NCI-H69 (cell line): ENCODE measurements at places on chromosomes 2 and 18.

GRCh38 chr18:32511147-32511546, 40.5 kb upstream of the GAREM1 start:
- peak; percentile 47 for DNase-seq

DNA sequence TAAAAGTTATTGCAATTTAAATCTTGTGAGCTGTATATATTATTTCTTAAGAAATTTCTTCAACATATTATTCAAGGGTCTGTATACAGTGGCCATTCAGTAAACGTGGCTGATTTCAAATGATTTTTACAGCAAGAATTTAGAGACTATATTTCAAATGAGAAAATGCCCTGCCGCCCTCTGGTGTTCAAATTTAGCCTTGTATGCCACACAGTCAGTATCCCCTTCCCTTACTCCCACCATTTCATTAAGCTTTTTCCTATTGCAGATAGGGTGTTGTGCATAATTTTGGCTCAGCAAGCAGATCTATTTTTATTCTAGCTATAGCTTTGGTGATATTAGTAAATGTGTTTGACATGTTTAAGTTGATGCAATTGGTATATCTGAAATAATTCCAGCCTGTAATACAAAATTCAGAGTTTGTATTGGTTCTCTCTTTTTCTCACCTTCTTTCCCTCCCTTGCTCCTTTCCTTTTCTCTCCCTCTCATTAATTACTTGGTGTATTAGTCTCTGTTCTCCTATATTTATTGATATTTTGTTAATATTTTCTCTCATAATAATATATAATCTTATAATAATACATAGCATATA, 22.8 kb upstream of the SCN7A start:
- peak; percentile 64 for DNase-seq

GRCh38 chr2:127158614-127159290, 51.8 kb upstream of the BIN1 start:
- no peak for DNase-seq

- peak; percentile 85 for DNase-seq
Measured at GRCh38 chr2:168895771-168896170, 5.3 kb upstream of the G6PC2 start.

DNA sequence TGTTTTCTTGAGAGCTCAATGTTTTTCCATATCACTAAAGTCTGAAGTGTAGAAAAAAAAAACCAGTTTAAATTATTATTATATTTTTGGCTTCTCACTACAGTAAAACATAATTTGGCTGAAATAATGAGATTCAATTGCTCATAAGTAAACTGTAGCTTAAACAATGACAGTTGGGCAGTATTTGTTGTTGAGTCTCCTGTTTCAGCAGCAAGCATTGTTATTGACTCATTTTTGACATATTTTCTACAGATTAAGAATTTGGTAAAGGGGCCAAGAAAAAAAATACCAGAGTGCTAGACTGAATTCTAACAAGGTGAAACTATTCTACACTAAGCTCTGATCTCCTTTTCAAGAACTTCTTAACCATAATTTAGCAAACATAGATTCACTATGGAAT, 2070.4 kb upstream of the CELF4 start:
- peak; percentile 49 for DNase-seq

DNA sequence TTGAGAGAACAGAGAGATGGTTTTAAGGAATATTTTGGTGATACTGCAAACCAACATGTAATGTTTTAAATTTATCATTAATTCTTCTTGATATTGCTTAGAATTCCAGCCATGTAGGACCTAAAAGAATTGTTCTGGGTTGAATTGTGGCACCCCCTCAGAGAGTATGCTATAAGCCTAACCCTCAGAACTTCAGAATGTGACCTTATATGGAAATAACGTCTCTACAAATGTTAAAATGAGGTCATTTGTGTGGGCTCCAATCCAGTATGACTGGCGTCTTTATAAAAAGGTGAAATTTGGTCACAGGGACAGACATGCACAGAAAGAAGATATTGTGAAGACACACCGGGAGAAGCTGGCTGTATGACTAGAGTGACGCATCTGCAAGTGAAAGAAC, 193.6 kb downstream of the NRXN1 start:
- peak; percentile 31 for DNase-seq

DNA sequence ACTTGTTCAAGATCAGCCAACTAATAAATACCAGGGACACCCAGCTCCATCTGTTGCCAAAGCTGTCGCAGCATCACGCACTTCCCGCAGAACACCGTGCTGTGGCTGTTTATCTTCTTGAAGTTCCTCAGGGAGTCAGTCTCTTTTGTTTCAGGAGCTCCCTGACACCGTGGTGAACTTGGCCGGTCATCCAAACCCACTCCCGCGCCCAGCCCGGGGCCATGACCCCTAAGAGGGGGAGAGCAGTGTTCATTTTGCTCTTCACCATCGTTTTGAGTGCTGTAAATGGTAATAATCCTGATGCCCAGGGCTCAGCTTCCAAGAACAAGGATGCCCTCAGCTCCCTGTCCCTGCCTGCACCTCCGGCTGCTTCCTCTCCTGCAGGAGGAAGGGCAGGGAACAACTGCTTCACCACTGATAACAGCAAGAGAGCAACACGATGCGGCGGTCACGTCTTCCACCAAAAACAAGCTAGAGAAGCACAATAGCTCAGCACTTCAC, 131.4 kb downstream of the SEPTIN10 start:
- DNase-seq: no peak

DNA sequence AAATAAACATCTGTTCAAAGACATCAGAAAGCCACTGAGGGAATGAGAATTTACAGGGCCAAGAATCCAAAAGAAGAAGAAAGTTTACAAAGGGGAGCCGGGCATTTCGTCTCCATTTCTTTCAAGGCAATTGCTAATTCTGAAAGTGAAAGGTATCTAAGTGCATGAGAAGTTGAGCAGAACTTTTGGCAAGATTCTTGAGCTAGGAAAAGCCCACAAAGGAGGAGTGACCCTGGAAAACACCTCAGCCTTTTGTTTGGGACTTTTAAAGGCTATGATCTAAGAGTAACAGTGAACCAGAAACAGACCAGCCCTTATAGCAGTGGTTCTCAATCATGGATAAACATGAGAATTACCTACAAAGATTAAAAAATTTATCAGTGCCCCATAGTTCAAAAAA, 87.4 kb downstream of the MDH1 start:
- no peak for DNase-seq

DNA sequence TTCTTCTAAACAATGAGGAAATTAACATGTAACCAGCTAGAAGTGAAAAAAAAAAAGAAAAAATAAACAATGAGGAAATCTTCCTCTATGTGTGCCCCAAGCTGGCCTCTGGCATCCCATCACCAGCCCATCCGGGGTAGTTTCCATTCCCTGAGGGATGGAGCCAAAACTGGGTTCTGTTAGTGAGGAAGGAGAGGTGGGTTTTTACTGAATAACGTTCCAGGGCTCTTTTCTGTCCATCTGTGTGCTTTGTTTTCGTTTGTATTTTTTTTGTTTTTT, 9.7 kb downstream of the EFHD1 start:
- no peak for DNase-seq
